ENCODE measurements at places on chromosomes 16 and 17. TPM values are rescaled to one million over a fixed set of nuclear protein-coding genes. Genes with fewer than 3 reads are reported as not detected.

BICDL2 gene
- total RNA-seq, result 0.23 TPM

HSPB9 gene
- not detected for total RNA-seq

TBC1D3K gene
- not detected for total RNA-seq

LRRC75A gene
- not detected for total RNA-seq

JPT1 gene
- total RNA-seq, result 272 TPM

SSTR5 gene
- total RNA-seq, result not detected

ADGRG1 gene
- 83.5 TPM for total RNA-seq

CDRT15L2 gene
- not detected for total RNA-seq

Measured in hair follicular keratinocyte (primary cell).